ENCODE measurements at places on chromosomes 7 and 10.

- no peak for DNase-seq
These were observed 41.1 kb upstream of the TMEM213 start for GRCh38 chr7:138756591-138757242.

GRCh38 chr10:17506390-17506789 is 52.0 kb upstream of the ST8SIA6 start:
- DNase-seq, result peak; percentile 11

- DNase-seq, result no peak
These were observed 175.3 kb downstream of the MBL2 start for GRCh38 chr10:52597189-52597863.

DNA sequence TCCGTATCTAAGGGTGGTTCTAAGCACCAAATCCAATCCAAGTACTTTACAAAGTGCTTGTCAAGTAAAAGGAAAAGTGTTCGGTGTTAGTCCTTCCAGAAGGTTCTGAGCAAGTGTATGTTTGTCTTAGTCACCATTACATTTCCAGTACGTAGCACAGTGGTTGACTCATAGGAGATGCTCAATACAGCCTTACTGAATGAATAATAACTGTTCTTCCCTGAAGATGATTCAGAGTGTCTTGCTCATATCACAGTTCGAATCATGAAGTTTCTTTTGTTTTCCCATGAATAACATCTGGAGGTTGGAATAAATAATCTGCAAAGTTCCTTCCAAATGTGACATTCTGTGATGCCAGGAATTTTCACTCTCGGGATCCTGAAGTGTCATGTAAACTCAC is 53.4 kb downstream of the WNT2 start:
- no peak for DNase-seq

DNA sequence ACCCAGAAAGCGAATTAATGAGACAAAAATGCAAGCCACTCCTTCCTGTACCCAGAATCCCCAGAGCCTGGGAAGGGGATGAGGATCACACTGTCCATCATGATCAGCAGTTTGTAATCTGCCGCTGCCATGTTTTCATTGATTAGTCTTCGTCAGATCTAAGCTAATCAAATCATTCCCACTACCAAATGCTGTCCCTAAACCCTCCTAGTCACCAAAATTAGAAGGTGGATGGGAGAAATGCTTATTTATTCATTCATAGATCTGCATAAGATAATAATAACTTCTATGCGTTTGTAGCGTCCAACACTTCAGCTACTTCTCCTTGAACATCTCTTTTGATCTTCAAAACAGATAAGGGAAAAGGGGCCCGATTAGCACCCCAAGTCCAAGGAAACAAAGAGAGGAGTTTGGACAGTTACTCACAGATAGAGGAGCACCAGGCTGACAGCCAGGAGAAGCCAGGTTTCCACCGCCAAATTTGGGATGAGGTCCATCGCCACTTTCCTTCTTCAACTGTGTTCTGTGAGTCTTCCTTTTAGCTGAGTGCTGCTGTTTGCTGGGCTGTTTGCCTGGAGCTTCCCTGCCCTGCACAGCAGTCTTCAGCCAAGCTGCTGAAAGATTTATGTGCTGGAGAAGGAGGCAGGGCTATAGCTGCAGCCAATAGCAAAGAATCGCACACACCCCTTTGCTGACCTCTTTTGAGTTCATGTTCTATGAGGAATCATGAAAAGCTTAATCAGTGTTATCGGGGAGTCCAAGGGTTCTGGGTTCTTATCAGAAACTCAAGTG is at the start of gene CYP3A5:
Gene CYP3A5 (minus strand): TSS at position 597 of the 792 bp plus-strand sequence. CDS start 100 bp downstream, at position 497.
- DNase-seq, result peak; percentile 76

DNA sequence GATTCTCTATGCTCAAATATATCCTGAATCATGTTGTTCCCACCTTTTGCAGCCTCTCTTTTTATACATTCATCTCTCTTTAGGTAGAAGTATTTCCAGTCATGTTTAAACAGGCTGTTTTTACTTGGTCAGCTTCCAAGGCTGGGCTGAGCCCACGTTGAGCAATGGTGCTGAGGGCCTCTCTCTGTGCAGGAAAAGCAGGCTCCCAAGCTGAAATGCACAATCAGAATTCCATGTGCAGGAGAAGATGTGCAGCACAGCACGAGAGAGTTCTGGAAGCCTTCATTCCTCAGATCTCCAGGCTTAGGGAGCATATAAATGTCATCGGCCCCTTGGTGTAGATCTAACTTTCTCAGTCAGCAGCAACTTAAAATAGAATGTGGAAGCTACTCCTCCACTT is 588.5 kb downstream of the TNS3 start:
- no peak for DNase-seq

DNA sequence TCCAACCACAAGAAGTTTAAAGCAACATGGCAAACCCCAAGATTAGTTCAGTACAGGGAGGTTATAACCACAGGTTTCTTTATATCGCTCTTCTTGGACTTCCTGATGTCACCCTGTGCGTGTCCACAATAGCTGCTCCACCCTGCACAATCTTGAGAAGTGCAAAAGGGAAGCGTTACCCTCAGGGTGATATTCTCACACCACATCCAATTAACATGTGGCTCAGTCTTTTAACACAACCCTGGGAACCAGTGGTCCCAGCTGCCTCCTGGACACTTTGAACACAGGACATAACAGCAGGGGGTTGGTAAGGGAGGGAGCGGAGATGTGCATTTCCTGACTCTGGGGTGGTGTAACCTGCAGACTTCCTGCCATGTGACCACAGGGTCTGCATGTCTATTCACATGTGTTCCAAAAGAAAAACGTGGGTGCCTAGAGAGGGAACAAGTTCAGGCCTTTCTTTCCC is 64.6 kb downstream of the GSAP start:
- DNase-seq, result no peak

- DNase-seq, result no peak
These were observed 3.2 kb downstream of the PSMG3 start for GRCh38 chr7:1566687-1567048.

- DNase-seq, result no peak
These were observed 156.8 kb downstream of the FRMD4A start for GRCh38 chr10:14173706-14174594.

GRCh38 chr7:129202058-129202777 is 13.8 kb downstream of the SMO start:
- DNase-seq, result no peak

DNA sequence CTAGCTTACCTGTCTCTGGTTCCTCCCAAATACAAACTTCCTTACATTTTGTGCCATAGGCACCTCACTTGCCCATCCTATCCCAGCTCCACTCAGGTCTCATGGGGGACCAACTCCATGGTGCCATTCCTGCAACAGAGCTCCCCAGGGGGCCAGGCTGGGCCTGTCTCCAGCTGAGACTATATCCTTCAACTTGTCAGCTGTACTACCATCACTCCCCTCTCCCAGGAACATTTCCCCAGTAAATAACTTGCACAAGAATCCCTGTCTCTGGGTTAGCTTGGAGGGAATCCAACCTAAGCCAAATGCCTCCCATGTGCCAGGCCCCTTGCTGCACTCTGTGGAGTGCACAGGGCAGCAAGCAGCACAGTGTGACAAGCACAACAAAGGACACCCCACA is 33.2 kb downstream of the FRMPD2 start:
- DNase-seq, result no peak

GRCh38 chr7:38311329-38311937 is 38.0 kb upstream of the TARP start:
- DNase-seq, result no peak

GRCh38 chr10:24097751-24098207 is 111.2 kb upstream of the KIAA1217 start:
- DNase-seq, result no peak

DNA sequence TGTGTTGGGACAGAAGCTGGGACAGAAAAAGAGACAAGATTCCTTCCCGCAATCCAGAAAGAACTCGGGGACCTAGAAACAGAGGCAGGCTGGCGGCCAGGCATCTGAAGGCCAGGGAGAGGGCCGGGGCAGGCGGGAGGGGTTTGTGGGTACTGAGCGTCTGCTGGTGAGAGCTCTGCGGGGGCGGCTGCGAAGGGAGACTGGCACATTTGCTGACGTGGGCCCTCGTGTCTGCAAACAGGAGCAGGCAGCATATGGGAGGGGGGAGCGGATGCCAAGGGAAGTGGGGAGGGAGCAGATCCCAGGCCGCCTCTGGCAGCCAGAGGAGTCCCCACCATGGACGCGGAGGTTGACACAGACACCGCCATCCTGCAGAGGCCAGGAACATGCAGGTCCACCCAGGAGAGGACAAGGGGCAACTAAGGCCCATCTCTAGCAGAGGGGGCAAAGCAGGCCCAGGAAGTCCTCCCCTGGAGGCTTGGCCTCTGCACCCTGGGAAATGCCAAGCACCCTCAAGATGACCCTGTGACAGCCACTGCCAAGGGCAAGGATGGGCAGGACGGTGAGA is 32.2 kb downstream of the KCNH2 start:
- no peak for DNase-seq

GRCh38 chr10:22476601-22477321 is 131.5 kb downstream of the SPAG6 start:
- no peak for DNase-seq

DNA sequence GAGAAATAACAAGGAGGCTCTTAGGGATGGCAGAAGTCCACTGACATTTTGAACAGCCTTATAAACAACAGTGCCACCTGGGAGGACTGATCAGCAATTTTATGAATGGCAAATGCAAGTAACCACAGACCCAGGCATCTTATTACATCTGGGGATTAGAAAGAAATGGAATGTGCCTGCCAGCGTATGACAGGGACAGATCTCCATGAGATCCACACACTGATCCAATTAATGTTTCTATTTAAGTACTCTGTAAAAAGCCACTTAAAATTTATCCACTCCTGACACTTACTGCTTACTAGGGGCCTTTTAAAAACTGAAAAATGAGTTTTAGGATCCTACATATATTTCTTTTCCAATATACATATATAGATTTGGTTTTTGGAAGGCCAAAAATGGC is 28.6 kb downstream of the PARD3 start:
- DNase-seq, result no peak

- DNase-seq, result no peak
These were observed 99.9 kb upstream of the AKR1E2 start for GRCh38 chr10:4725917-4726606.

DNA sequence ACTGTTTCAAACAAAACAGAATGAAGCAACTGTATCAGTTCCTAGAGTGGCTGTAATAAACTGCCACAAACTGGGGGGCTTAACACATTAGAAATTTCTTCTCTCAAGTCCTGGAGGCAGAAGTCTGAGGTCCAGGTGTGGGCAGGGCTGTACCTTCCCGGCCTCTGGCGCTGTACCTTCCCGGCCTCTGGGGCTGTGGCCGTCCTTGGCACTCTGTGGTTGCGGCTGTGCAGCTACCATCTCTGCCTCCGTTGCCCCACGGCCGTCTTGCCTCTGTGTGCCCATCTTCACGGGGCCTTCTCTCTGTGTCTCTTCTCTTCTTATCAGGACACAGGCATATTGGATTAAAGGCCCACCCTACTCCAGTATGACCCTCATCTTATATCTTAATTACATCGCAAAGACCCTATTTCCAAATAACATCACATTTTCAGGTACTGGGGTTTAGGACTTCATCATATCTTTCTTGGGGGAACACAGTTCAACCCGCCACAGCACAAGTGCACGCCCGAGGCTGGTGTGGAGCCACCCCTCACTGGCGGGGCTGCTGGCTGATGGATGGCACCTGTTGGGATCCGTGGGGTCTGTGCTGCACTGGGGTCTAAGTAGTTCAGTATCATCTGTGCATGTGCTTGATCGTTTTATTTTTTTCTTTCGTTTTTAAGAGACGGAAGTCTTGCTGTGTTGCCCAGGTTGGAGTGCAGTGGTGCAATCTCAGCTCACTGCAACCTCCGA is 123.2 kb downstream of the ACTR3B start:
- DNase-seq, result no peak

DNA sequence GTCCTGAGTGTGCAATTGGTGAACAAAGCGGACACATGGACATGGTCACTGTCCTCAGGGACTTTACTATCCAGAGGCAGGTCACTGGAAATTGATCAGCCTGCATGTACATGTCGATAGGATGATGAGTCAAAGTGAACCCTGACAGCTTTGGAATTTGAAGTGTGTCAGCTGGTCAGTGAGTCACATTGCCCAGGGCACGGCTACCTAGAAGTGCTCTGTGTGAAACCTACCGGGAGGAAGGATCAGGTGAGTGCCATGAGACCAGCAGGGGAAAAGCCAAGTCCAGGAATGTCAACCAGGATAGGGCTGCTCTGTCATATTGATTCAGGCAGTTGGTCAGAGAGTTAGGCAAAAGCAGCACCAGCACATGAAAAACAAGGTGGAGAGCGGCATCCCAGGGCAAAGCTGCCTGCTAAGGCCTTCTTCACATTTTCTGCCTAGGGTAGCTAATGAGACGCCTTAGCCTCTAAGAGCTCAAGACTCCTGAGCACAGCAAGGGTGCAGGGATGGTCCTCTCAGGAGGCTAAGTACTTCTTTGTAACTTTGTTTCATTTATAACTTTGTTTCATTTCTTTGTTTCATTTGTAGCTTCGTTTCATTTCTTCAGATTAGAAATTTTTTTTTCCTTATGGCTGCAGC is 19.4 kb upstream of the PDCD4 start:
- no peak for DNase-seq

- no peak for DNase-seq
These were observed 2.9 kb downstream of the RAMP3 start for GRCh38 chr7:45160417-45160881.

DNA sequence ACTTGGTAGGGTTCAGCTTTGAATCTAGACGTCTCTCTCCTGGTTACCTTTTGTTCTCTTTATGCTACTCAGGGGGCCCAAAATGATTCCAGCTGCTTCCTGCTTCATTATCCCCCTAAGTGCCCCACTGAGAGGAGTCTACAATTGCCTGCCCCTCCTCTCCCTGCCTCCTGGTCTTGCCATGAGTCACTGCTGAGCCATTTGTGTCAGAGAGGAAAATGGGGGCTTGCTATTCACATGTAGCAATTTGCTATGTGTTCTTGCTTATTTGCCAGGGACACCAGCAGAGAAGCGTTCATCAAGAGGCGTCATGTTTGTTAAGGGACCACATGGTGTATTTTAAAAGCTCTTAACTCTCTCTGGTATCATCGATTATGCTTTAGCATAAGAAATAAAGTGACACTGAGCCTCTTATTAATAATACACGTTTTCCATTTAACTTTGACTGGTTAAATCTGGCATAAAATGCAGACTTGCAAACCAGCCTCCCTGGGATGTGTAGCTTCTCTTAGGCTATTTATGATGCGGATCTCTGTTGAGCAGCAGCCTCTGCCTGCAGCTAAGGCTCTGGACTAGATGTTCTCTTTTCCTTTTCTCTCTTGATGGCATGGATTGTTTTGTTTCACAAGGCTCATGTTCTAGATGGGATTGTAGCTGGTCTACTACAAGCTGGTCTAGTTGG is 239.3 kb downstream of the AUTS2 start:
- DNase-seq, result no peak

DNA sequence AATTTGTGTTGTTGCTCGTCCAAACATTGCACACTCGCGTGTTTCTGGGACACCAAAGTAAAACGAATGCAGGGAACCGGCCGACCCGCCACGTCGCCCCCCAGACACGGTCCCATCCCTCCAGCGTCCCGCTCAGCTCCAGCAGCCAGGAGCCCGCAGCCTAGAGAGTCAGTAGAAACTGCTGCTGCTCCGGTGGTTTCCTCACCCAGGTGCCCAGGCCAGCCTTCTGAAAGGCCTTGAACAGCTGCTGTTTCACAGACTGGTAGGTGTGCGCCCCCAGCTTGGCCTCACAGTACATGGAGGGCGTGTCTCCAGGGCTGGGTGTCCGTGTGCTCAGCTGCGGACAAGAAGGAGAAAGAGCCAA is 126.8 kb downstream of the WDR37 start:
- no peak for DNase-seq

GRCh38 chr7:27107391-27108381 is 5.2 kb upstream of the HOXA2 start:
- DNase-seq, result no peak
